ENCODE measurements at places on chromosomes 3 and 15.

DNA sequence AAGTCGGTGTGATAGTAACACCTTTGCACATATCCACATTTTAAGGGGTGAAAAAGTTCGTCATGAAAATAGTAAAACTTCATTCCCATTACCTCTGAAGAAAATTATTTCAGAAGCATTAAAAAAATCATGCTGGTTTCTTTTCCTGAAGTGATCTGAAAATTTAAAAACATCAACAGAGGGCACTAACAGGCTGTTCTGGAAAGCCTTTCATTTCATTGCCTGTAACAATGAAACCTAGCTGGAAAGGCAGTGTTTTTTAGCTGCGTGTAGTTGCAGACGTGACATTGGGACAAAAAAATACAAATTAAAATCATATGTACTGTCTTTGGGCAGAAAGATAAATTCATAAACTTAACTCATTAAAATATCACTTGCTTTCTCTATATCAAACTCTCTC lies 993.8 kb downstream of the GBE1 start:
- DNase-seq, result no peak

GRCh38 chr3:126117212-126117611 lies 33.3 kb upstream of the SLC41A3 start:
- DNase-seq, result no peak

GRCh38 chr3:101571028-101571895 lies 2.7 kb upstream of the PCNP start:
- DNase-seq, result no peak

- no peak for DNase-seq
Measured at GRCh38 chr15:62063825-62064635, 2.7 kb upstream of the C2CD4A start.

DNA sequence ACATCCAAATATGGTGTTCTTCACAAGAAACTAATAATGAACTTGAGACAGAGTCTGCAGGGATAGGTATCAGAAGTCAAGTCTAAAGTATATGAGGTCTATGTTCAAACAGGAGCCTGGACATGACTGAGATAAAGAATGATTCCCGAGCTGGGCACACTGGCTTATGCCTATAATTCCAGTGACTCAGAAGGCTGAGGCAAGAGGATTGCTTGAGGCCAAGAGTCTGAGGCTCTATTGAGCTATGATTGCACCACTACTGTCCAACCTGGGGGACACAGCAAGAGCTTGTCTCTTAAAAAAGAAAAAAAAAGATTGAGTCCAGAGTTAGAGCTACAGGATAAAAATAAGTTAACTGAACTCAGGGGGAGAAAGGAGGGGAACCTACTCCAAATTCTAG lies 246.5 kb downstream of the LRRN1 start:
- DNase-seq, result no peak

- DNase-seq, result no peak
Measured at GRCh38 chr3:191762323-191762960, 301.5 kb downstream of the PYDC2 start.

- peak; percentile 18 for DNase-seq
Measured at GRCh38 chr3:7447197-7447769, 586.4 kb downstream of the GRM7 start.

GRCh38 chr15:94125156-94125555 lies 106.2 kb upstream of the MCTP2 start:
- DNase-seq, result no peak

DNA sequence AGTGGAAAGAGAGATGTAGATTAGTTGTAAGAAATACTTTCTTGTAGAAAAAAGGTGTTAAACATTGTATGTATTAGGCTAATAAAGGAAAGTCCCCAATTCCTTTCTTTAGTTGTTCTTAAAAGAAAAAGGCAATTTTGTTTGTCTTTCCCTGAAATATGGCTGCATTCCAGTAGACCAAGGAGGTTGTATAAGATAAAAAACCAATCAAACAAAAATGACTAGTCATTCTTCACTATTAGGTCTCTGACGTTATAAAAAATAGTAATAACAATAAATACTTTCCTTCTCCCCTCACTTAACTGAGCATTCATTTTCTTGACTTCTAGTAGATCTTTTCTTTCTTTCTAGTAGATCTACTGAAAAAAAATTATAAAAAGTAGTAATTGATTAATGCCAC lies 8.6 kb upstream of the PPM1L start:
- no peak for DNase-seq

- DNase-seq, result no peak
Measured at GRCh38 chr3:11690863-11691766, 47.4 kb upstream of the VGLL4 start.

GRCh38 chr3:178454726-178455125 lies 81.5 kb upstream of the KCNMB2 start:
- DNase-seq, result no peak

DNA sequence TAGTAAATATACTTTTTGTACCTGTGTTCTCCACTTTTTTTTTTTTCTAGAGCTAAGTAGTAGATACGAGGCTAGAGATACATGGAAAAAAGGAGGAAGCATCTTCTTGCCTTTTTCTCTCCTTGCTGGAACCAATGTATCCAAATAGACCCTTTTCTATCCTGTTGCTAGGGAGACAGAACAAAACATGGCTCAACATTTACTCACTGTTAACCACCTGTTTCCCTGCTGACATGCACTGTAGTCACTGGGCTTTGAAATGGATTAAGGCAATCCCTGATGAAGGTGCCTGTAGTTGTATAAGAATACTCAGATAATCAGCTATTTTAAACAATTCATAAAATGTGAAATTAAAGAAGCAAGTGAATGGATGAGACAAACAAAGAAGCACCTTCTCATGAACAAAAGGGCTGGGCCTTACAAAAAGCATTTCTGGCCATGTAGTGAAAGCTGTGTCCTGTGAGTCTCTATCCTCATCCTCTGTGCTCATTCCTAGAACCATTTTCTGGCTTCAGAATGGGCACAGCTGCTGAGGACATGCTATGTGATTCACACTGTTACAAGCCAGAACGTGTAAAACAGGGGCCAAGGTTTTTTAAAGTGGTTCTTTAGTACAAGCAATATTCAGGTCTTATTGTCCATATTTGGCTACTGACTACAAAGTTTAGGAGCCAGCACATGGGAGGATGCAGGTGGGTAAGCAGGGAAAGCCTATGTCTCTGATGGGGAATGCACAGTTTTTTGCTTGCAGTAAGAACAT lies 100.4 kb upstream of the NDN start:
- no peak for DNase-seq

GRCh38 chr15:85094685-85095084 lies 113.0 kb downstream of the PDE8A start:
- no peak for DNase-seq

GRCh38 chr3:182516597-182517336 lies 276.5 kb upstream of the ATP11B start:
- no peak for DNase-seq

DNA sequence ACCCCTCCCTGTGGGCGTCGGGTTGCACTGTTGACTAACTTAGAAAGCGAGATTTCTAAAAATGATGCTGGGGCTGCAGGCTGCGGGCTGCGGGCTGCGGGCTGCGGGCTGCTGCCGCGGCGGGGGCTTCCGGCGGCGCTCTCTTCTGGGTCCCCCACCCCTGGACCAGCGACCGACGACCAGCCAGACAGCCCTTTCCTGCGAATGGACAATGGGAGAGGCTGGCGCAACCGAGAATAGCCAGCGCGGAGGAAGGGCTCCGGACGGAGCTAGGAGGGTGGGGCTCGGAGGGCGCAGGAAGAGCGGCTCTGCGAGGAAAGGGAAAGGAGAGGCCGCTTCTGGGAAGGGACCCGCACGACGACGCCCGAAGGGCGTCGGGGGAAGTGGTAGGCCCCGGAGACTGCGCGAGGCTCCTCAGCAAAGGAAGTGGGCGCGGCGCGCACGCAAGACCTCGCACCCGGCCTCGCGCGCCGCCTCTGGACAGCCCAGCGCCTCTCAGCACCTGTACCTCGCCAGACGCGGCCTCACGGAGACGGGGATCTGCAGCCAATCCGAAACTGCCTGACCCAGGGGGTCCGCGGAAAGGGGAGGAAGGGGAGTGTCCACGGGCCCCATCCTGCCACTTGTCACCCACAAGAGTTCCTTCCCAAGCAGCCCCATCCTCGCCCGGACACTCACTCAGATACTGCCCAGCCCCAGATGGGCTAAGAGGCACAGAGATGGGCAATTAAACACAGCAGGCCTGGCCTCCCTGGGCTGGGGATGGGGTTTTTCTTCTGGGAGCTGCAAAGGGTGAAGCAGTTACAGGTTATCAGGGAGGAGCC lies 70.7 kb downstream of the SLC12A8 start:
- peak; percentile 80 for DNase-seq

DNA sequence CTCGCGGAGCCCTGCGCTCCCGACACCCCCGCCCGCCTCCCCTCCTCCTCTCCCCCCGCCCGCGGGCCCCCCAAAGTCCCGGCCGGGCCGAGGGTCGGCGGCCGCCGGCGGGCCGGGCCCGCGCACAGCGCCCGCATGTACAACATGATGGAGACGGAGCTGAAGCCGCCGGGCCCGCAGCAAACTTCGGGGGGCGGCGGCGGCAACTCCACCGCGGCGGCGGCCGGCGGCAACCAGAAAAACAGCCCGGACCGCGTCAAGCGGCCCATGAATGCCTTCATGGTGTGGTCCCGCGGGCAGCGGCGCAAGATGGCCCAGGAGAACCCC lies 464 bp downstream of the SOX2 start:
- DNase-seq, result no peak

DNA sequence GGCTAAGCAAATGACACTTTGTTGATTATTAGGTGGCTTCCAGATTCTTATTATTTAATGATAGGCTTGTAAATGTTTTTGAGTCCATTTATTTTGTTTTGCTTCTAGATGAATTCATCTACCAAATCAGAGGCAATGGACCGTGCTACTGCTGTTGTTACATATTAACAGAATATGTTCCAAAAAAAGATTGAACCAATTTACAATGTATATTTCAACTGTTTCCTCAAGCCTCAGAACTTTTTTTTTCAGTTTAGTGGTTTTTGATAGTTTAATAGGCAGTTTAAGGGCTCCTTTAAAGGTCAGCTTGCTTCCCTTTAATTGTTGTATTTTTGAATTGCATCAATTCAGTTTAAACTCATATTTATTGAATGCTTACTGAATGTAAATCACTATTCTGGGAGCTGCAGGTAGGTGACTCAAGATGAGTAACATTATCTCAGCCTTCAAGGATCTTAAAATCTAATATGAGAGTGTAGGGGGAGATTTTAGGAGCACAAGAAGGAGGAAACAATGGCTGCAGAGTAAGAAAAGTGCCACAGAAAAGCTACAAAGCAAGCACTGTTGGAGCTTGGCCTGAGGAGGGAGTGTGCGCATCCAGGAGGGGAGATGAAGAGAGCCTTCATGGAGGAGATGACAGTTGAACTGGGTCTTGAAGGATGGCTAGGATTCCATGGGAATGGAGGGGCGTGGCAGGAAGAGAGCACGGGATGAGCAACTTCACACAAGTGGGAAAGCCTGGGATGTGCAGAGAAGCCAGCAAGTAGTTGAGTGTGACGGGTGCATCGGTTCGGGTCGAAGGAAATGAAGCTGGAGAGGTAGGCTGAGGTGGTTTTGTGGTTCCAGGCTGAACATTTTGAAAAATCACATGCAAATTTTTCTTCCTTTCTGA lies 14.7 kb downstream of the MAP2K1 start:
- DNase-seq, result no peak

DNA sequence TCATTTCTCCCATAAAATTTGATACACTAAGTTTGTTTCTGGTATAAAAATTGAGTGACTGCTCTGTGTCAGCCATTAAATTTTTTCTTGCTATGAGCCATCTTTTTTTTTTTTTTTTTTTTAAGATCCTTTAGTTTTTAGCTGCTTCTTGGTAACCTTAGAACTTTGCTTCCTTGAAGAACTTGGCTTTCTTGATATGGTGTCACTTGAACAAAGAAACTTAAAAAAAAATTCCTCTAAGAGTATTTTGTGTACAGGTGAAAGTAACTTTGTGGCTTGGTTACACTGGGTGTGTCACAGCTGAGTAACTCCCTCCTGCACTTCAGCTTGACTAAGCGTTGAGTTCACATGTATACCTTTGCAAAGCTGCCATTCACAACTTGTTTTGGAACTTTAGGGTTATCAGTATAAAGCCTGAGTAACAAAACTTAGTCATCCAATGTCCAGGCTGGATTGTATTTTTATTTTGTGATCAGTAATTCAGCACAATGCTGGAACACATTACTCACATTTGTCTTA lies 6.5 kb downstream of the CHD2 start:
- no peak for DNase-seq

DNA sequence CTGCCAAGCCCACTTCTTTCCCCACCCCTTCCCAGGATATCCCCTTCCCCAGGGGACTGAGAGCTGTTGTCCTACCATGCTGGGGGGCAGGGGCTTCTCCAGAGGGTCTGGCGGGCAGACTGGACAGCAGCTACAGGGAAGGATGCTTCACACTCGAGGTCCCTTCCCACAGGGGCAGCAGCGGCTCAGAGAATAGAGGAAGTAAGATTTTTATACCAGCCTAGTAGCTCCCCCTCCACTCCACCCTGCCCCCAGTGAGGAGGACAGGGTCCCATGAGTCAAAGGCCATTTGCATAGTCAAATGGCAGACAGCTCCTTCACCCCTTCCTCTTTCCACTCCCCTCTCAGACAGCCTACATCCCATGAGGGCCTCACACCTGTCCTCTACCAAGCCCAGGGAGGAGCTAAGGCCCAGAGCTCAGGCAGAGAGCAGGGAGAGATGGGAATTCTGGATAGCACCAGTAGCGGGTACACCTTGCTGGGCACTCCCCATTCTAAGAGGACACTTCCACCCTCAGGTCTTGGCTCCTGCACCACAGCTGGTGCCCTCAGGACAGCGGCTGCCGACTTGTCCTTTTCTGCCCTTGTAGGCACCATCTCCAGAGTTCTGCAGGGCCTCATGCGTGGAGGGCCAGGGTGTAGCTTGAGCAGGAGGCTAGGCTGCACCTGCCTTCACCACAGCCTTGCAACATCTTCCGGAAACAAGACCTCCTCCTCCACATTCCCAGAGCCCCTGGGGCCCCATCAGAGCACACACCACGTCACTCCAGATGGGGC lies at the start of gene TLR9:
TSS of gene TLR9 (minus strand) at position 194 of the 777 bp plus-strand sequence. CDS start at position 78, 116 bp downstream.
- peak; percentile 79 for DNase-seq

DNA sequence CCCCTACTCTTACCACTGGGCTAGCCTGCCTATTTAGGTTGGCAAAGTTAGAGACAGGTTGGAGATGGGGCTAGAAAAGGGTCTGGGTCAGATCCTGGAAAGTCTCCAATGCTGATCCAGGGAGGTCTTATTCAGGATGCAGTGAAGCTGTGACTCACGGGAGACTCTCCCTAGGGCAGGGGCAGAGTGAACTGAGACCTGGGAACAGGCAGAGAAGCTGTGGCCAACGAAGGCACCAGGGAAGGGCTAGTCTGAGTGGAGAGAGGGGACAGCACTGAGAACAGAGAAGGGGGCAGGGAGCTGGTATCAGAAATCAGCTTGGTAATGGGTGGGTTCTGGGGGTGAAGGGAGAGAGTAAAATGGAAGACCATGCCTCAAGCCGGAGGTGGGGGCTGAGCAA lies 2.2 kb downstream of the LTF start:
- no peak for DNase-seq

GRCh38 chr3:31364711-31365110 lies 168.0 kb upstream of the STT3B start:
- DNase-seq, result no peak

DNA sequence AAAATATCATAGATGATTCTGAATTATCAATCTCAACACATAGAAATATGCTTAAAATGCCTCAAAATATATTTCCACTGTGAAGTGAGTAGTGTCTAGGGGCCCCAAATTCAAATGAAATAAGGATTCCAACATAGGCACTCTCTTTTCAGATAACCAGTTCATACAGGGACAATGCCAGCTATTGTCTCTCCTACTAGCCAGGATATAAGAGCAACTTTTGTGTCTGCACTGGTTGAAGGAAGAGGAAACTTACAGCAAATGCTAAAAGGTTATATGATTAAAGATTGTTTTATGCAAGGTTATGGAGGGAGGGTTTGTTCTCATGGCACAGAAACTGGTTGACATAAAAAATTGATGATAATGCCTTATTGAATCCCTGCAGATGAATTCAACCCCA lies 579.4 kb upstream of the ALCAM start:
- DNase-seq, result no peak
